Activated B cell treated with CpG ODN at 0.5 μM for 24 hours (primary cell): ENCODE measurements at places on chromosomes 16 and 17.

- no peak for DNase-seq
Observed at GRCh38 chr17:63961355-63962212, 11.1 kb downstream of the SCN4A start.

DNA sequence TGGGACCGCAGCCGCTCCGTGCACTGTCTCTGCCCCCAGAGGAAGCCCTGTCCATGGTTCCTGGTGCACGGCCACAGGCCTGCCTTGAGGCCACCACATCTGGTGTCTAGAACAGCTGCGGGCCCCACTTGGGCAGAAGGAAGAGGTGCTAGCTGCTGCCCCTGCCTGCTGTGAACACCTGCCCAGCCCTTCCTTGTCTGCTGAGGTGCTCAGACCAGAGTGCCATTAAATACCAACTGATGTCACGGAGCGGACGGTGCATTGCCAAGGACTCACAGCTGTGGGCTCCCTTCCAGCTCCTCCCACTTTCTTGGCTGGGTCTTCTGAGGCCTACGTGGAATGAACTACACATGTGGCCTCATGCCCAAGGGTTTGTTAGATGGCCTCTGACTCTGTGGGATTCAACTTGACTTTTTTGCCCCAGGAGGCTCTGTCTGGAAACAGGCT lies 146.1 kb downstream of the RAB11FIP4 start:
- DNase-seq, result no peak

DNA sequence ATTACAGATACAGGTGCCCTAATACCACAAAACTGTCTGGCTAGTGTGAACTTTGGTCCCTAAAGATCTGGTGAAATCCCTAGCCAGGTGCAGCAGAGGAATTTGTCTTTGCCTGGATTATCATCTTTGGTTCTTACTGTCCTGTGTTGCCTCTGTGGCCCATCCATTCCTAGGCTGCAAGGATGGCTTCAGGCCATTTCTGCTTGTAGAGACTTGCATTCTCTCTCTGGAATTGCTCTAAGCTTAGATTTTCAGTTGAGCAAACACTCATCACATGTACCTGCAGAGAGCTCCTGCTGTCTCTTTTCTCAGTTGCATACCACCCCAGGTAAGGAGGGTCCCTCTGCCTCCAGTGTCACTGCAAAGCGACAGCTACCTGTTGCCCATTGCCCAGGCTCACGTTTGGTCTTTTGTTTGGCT lies 114.9 kb downstream of the PRKCA start:
- DNase-seq, result no peak

DNA sequence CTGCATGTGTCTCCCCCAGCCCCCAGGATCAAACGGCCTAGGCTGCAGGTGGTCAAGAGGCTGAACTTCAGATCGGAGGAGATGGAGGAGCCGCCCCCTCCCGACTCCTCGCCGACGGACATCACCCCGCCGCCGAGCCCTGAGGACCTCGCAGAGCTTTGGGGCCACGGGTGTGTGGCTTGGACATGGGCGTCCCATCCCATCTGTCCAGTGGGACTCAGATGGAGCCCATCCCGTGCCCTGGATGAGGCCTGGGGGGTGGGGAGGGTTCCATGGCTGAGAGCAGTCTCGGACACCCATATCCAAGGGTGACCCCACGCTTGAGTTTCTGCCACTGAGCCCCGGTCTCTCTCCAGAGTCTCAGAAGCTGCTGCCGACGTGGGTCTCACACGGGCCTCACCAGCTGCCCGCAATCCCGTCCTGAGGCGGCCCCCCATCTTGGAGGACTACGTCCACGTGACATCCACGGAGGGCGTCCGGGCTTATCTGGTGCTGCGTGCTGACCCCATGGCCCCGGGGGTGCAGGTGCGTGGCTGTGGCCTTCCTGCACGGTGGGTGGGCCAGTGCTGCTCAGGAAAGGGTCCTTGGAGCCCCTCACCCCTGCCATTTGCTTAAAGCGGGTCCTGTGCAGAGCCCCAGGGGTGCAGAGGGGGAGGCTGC lies 901 bp downstream of the CHTF18 start:
- DNase-seq, result no peak

- DNase-seq, result no peak
Observed at GRCh38 chr17:263271-263670, 81.8 kb upstream of the DOC2B start.
